Hematopoietic multipotent progenitor cell (in vitro differentiated cells): ENCODE measurements at places on chromosomes 6 and 20. TPM values are rescaled to one million over a fixed set of nuclear protein-coding genes. Genes with fewer than 3 reads are reported as not detected.

ZKSCAN4 gene
- total RNA-seq, result 4.6 TPM

DNA sequence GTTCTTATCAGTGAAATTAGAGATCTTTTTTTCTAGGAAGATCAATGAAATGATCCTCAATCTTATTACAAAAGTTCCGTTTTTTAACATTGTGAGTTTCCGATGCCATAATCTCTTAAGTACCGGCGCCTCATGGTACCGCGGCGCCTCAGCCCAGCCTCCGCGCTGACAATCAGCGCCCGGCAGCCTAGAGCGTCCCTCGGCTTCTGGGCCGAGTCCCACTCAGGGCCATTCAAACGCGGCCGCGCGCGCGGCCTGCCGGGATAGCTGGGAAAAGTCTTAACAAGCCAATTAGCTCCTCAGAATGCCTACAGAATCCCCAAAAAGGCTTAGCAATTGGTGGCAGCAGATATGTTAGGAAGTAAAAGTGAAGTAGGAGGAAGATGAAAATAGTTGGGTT, 204.8 kb downstream of the ADGB start:
- no peak for DNase-seq

DNA sequence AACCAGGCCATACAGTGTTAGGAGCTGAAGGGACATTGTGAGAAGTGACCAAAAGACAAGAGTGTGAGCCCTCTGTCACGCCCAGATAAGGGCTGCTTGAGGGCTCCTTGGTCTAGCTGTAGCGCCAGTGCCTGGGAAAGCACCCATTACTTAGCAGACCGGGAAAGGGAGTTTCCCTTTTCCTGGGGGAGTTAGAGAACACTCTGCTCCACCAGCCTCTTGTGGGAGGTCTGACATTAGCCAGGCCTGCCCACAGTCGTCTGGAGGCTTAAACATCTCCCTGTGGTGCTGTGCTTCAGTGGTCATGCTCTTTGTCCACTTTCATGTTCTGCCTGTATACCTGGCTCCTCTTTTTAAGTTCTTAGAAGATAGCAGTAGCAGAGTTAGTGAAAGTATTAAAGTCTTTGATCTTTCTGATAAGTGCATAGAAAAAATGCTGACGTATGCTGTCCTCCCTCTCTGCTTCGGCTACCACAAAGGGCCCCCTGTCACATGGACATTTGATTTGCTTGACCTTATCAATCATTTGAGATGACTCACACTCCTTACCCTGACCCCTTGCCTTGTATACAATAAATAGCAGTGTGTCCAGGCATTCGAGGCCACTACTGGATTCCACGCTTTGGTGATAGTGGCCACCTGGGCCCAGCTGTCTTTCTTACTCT, 201.5 kb upstream of the ECI2 start:
- no peak for DNase-seq

GRCh38 chr6:53846250-53846649, 51.4 kb downstream of the LRRC1 start:
- no peak for DNase-seq

DNA sequence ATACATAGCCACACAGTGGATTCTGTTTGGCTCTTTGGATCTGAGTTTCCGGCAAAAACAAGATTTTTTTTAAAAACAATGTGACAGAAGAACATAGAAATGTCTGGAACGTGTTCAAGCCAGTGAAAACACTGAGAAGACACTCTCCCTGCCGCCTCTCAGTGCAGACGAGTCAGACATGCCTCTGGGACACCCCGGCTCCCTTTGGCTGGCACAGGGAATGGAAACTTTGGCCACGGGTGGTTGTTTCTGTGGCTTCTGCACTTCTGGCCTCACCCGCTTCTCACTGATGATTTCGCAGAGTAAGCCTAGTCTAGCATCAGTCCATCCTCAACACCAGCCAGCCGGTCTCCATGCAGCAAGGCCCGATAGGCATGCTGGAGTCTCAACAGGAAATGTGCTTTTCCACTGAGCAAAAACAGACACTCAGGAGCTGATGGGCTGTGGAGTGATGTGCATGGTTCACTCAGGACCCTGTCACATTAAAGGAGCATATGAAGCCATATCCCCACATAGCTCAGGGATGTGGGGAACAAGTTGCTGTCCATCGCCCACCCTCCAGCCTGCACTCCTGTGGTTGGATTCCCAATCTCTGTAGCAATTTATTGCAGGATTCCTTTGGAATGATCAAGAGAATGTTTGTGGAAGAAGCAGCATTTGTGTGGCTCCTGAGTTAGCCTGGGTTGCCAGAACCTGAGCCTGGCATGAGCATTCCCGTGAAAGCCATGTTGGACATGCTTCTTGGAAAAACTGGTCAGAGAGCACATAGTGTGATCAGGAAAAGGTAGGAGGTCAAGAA, 262.0 kb upstream of the RIN2 start:
- no peak for DNase-seq
